Activated T-cell treated with anti-CD3 and anti-CD28 coated beads, Interleukin-2, amount 50 U/mL, for 24 hours (primary cell): ENCODE measurements at places on chromosomes 7 and 10.

- DNase-seq = no peak
These were observed 43.0 kb downstream of the SCRN1 start for GRCh38 chr7:29946428-29947186.

DNA sequence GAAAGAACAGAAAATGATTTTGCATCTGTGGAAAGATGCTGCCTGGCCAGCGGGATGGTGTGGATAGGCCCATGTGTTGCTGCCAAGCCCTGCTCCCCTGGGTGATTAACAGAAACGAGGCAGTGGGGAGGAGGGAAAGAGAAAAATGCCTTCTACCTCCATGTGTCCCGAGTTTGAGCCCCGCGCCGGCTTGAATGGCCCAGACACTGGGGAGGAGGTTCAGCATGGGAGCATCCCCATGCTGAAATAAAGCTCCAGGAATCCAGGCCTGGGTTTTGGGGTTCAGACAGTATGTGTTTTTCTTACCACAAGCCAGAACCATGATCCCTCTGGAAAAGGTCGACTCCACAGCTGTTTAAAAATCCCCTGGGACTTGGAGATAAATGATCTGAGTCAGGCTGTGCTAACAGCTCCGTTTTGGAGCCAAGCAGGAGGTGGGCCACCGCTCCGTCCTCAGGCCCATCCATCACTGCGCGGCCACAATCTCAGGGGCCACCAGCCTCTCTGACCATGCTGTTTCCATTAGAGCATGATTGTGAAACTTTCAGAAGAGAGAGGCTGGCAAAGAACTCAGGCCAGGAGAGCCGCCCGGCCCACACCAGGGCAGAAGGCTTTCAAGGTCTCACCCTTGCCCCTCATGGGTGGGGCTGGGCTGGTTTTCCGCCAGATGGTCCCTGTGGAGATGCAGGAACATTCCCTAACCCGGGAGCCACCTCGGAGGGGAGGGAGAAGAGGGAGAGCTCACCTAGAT is 299.7 kb downstream of the ZEB1 start:
- no peak for DNase-seq

DNA sequence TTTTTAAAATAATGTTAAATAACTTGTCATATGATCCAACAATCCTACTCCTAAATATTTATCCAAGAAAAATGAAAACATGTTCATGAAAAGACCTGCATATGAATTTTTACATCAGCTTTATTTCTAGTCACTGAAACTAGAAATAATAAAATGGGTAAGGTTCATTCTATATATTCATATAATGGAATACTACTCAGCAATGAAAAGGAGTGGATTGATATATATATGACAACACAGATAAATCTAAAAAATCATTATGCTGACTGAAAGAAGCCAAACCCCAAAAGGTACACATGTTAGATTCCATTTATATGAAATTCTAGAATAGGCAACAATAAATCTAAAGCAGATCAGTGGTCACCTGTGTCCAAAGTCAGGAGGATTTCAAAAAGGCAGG is 84.9 kb upstream of the PCBD1 start:
- no peak for DNase-seq

DNA sequence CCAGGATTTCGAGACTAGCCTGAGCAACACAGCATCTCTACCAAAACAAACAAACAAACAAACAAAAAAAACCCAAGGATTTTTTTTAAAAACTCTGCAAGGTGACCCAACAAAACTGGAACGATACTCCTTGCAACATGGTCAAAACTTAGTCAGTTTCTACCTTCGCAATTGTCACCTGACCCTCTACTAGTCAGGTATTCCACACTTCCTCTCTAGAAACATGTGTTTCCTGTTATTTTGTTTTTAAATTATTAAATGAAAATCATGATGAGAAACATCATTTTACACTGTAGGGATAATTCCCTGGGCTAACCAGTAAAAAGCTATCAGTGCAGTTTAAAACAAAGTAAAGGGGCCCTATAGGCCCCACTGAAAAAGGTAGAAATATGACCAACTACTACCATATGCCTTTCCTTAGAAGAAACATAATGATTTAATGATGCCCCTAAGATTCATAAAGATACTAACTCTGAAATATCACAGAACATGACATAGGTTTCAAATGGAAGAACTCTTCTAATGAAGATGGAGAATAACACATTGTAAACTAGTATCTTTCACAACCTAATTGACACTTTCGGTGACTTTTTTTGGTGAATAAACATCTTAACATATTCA is 8.7 kb downstream of the BRAF start:
- no peak for DNase-seq

- DNase-seq = no peak
These were observed 238.6 kb upstream of the LRRN3 start for GRCh38 chr7:110852156-110852940.

GRCh38 chr10:73785211-73785720 is at the start of gene ZSWIM8:
ZSWIM8 (plus strand) TSS chr10:73785606; CDS start chr10:73785879, 273 bp downstream.
- DNase-seq = peak; percentile 90

- DNase-seq = no peak
These were observed 47.1 kb downstream of the NXPH1 start for GRCh38 chr7:8480527-8480926.

- no peak for DNase-seq
These were observed 16.2 kb upstream of the TNRC18 start for GRCh38 chr7:5439572-5440496.

DNA sequence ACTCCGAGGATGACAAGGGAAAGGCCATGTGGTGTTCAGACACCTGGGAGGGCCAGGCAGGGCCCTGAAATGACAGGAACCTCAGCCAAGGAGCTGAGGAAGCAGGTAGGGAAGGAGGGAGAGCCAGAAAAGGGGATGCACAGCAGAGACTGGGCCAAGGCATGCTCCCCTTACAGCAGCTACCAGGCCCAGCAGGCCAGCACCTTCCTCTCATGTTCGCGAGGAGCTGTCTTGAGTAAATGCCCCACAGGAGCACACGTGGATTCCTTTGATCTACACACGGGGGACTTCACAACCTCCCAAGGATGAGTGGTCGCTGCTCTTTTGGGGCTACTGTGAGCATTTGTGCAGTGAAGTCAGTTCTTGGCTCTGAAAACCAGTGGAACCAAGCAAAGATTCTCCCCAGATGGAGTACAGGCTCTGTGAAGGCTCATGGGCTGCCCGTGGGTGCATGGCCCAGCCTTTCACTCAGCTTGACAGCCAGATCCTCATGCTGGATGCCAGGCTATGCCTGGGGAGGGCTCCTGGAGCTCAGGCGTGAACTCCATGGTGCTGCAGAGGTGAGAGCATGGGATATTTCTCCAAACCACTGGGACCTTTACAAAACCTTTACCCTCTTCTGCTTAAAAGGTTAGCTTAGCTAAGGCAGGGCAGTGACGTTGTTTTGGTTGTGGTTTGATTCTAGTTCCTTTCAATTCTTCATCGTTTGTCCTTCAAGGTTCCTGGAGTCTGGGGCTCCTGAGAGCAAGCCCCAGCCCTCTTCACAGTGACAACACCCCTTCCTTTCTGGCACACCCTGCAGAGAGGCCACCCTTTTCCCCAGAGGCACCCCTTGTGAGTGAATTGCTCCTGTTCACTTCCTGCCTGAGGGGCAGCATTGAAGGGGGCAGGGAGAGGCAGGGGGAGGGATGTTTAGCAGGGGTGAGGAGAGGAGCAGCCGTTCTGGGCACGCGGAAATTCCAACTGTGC is 74.2 kb upstream of the ZPBP start:
- no peak for DNase-seq

DNA sequence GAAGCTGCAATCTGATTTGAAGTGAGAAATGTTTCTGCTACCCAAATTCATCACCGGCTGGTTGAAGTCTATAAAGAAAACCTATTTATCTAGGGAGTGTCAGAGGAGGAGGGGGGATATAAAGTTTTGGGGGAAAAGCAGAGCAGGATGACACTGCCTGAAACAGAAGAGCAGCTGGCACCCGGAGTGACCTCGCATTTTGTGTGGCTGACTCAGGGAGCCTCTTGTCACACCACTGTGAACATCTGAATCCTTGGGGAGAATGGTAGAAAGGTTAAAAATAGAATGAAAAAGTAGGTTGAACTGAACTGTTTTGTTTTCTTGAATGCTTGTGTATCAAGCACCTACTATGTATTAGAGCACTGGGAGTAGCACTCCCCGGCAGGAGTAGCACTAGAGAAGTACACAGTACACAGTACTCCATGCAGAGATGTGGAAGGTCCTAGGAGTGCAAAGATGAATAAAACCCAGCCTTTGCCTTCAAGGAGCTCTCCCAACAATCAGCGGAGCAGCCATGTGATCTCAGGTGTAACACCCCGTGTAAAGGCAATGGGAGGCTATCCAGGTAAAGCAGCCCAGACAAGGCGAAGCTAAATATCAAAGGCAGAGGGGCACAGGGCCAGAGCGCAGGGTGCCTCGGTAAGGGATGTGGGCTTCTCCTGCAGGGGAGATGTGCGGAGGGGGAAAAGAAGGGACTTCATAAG is 13.5 kb downstream of the CRTAC1 start:
- DNase-seq = no peak

DNA sequence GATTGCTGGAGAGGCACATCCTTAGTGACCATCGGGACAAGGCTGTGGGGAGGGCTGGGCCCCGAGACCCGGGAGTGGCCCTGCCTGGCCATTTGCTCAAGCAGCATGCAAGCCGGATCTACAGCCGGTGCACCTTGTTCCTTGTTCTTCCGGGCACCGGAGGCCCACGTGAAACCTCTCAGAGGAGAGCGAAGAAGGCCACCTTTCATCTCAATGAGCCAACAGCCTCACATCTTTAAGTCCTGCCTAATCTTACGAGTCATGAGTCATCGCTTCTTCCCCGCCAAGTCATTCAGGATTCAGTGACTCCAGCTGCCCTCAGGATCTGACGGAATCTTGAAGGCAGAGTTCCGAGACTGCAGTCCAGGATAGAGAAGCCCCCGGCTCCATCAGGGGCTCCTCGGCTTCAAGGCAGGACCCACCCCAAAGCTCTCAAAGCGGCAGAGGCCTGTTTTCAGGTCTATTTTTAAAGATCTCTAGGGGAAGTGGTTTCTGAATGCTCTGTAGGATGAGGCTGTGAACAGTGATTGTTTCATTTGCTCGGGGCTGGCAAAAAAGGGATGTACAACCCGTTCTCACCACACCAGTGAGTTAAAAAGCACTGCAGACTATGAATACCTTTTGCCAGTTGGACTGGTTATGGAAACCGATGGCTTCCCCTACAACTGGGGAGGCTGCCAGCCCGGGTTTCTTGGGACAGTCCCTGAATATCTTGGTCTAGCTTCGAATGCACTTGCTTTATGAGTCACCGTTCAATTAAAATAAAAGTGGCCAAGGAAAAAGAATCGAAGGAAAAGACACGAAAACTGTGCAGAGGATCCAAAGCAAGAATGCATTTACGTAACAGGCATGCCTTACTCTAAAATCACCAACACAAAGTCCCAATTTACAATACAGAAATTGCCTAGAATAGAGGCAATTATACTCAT is 57.2 kb upstream of the ECHDC3 start:
- peak; percentile 69 for DNase-seq

GRCh38 chr7:17013204-17013603 is 131.4 kb upstream of the AGR3 start:
- DNase-seq = no peak

GRCh38 chr10:71970331-71970730 is 6.1 kb downstream of the CHST3 start:
- no peak for DNase-seq

- DNase-seq = no peak
These were observed 573.4 kb upstream of the C7orf33 start for GRCh38 chr7:148017126-148017525.

GRCh38 chr7:134847851-134848588 is 68.6 kb downstream of the CALD1 start:
- no peak for DNase-seq

DNA sequence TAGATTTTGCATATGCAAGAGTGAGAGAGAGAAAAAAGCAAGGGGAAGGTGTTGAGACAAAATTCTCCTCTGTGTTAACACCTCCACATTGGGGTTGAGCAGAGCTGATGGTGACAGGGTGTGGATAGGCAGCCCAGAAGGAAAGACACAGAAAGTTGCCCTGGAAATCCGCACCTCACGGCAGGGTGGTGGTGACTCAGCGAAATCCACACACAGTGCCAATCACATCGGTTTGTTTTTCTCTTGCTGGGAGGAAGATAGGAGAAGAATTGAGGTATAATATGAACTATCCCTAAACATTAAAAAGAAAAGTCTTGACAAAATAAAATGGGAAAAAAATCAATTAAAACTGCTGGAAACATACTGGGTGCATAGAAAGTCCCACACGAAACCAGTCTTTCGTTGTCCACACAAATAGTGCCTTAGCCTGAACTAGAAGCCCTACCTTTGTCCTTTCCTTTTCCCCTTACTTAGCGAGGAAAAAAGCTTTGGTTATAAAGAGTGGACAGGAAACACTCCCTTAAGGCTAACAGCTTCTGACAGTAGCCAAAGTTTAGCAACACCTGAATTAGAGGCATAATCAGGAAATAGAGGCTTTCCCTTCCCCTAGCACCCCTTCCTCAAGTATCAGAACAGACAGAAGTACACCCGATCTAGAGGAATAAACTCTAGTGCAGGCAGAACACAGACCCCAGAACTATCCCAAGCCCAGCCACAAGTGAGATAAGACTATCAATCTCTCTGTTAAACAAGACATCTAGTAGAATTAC is 39.2 kb upstream of the DNAJC1 start:
- DNase-seq = no peak

DNA sequence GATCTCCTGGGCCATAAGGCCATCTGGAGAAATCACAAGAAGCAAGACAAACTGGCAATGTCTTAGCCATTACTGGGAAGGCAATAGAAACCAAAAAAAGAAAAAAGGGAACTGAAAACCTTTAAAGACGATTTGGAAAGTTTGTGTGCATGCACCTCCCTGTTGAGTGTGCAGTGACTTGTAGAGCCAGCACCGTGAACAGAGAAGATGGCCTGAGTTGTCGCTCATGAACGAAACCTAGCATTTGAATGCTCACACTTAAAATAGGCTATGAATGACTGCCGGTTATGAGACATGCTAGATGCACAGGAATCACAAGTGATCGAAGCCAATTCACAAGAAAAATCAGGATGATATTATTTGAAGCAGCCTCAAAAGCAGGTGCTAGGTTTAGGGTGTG is 151.3 kb upstream of the ADO start:
- no peak for DNase-seq

DNA sequence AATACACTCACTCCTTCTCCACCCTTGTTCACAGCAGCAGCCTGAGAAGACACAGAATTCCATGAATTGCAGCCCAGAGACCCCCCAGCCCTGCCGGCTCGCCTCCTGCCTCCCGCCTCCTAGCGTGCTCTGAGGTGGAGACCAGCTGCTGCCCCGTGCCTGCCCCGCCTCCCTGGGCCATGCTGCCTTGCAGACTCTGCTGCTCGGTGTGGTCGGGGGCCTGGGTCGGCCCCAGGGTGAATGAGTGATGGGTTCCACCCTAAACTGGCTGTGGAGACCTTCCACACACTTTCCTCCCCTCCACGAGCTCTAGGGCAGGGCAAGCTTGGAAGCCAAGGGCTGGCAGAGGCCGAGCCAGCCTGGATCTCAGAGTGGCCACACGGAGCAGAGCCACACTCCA is 479.3 kb downstream of the DNAJB6 start:
- no peak for DNase-seq
